ENCODE measurements at places on chromosomes 5 and 9.

- DNase-seq: no peak
Observed at GRCh38 chr9:70814597-70814996, 306.8 kb downstream of the TRPM3 start.

GRCh38 chr9:72843520-72844439 is 109.1 kb downstream of the ALDH1A1 start:
- no peak for DNase-seq

DNA sequence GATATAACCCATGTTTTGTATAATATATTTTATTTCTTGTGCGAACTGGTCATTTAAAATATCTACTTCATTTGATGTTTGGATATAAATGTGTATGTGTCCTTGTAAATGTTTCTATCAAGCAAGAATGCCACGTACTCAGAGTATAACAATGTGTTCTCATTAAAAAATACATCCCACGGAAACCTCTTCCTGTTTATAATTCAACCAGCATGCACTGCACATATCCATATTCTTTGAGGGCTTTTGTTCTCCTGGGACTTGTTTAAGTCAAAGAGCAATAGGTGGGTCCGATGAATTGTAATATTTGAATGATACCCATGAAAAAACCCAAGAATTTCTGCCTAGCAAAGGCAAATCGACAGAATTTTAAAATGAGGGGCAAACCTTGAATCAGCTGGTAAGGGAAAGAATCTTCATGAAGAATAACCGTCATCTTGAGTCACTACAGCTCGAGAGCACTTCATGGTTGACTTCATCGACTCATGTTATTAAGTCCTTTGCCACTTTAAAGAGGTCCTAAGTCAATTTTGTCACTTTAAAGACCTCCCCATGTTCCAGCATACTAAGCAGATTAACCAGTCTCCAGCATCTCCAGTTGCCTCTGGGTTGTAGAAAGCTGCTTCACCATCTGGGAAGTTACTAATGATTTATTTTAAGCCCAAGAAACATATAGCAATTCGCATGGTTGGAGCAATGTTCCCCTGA is 80.6 kb downstream of the NPR3 start:
- no peak for DNase-seq

DNA sequence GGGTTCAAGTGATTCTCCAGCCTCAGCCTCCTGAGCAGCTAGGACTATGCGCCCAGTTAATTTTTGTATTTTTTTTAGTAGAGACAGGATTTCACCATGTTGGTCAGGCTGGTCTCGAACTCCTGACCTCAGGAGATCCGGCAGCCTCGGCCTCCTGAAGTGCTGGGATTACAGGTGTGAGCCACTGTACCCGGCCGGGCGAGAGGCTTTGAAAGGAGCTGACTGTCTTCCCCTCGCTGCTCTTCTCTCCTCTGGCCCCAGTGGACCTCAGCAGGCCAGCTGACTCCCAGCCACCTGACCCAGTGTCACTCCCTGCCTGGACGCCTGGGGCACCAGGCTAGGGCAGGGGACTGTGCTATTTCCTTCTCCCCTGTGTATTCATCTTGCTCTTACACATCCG is 89.5 kb upstream of the ANKRD55 start:
- no peak for DNase-seq

DNA sequence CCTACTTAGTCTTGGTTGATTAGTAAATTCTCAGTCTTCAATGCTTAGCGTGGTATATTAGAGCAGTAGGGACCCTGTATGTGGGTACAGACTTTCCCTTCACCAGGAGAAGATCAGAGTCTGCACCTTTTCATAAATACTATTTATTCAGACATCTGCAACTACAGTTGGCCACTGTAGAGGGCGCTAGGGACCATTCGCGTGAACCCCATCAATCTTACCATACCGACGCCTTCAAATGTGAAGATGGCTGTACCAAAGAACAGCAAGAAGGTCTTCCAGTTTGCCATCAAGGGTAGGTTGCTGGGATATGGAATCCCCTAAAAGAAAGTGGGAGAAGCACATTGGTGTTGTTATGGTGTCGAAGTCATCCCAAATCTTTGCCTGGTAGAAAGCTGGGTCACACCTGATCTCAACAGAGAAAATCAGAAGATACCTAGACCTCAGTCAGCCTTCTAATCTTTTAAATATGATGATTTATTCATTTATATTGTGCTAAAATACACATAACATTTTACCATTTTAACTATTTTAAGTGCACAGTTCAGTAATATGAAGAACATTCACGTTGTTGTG is 19.1 kb downstream of the SLC36A3 start:
- DNase-seq: no peak

GRCh38 chr9:20321423-20322082 is 300.7 kb downstream of the MLLT3 start:
- no peak for DNase-seq

GRCh38 chr5:88691945-88692868 is 190.8 kb downstream of the MEF2C start:
- DNase-seq: no peak

DNA sequence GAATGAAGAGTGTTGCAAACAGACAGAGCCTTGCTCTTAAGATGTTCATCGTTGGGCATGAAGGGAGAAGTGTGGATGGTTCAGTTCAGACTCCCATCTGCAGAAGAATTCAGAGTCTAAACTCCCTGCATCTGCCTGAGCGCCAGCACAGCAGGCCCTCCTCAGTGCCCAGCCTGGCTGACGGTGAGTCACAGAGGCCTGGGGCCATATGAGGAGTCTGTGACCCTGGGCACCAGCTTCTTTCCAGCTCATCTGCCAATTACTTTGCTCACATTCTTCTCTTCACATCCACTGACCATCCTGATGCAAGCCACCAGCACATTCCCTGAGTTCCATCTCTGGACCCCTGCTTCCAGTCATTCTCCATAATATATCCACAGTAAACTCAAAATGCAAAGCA is 401.1 kb upstream of the TRPC7 start:
- DNase-seq: no peak

DNA sequence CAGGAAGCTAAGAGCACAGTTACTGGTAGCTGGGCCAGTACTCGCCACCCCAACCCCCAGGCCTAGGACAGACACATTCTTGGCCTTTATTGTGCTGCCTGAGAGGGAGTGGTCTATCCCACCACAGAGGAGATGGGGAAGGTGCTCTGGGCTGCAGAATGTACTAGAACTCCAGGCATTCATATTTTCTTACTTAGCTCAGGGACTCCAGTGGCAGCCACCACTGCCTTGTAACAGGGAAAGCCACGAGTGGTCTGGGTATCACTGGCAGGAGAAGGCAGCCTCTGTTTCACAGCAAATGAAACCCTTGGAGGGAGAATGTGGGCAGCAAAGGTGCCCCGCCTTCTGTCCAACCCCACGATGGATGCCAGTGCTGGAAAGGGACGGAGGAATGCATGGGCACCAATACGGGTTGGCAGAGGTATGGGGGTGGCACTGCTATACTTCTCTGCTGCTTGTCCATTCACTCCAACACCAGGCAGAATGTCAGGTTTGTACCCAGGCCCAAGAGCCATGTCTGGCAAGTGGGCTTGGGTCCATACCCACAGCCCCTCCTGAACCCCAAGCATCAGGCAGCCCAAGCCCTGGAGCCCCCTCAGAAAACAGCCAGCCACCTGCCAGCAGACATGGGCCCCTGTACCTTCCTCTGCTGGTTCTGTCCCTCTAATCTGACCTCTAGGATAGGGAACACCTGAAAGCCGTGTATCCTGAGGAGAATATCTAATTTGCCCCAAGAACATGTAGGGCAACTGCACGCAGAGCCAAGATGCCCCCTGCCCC is 4.6 kb downstream of the SEPTIN8 start:
- no peak for DNase-seq

GRCh38 chr5:58498340-58498942 is 7.2 kb downstream of the GAPT start:
- no peak for DNase-seq

DNA sequence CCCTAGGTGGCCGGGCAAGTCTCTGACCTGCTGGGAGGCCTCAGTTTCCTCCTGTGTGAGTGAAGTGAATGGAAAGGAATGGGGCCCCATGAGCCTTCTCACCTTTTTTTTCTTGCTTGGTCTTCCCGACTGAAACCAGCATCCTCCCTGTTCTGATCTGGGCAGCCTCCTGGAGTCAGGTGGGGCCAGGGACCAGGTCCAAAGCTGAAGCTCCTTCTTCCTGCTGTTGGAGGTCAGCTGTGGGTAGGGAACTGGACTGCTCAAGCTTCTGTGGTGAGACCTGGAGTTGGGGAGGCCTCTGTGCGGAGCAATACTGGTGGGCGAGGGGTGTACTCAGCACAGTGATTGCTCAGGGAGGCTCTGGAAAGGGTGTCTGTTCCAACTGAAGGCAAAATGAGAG is 99.7 kb downstream of the PCSK1 start:
- no peak for DNase-seq

DNA sequence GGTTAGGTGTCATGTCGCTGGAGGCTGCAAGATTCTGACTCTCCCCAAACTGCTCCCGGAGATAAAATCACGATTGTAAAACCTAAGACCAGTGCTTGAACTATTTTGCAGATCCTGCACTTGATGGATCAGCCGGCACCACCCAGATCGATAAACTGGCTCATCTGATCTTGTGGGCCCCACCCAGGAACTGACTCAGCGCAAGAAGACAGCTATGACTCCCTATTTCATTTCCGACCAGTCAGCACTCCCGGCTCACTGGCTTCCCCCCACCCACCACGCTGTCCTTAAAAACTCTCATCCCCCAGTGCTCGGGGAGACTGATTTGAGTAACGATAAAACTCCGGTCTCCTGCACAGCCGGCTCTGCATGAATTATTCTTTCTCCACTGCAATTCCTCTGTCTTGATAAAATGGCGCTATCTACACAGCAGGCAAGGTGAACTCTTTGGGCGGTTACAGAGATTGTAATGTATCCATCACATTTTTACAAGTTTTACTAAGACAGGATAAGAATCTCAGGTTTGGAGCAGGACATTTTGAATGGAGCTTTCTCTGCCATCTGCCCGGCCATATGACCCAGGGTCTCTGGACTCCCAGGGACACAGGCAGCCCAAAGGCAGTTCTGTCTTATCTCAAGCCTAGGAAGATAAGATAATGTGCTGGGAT is 10.6 kb upstream of the PPP1R26 start:
- DNase-seq: no peak

DNA sequence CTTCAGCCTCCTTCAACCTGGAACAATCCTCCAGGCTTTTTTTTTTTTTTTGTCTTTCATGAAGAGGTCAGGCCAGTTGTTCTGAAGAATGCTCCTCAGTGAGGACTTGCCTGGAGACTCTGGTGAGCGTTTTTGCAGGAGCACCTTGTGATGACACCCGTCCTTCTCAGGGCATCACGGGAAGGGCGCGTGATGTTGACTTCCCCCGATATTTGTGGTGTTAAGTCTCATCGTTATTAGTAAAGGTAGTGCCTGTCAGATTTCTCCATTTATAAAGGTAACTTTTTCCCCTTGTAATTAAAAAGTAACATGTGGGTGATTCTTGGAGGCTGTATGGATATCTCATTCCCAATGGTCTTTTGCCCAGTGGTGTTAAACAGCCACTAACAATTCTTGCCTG is 11.1 kb upstream of the PSMB7 start:
- DNase-seq: no peak

- DNase-seq: peak; percentile 28
Observed at GRCh38 chr9:128927731-128928411, 7.1 kb downstream of the PHYHD1 start.

DNA sequence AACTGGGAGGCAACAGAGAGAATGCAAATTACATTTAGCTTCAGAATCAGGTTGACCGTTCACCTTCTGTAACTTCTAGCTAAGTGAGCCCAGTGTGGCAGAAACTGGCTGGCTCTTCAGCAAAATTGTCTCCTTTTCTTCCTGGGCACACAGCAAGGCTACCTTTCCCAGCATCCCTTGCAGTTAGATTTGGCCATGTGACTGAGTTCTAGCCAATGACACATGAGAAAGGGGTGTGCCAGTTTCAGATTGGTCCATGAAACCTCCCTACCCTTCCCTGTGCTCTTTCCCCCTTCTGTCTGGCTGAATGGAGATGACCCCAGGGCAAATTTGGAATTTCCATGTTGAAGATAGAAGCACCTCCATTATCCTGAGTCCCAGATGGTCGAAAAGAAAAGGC is 72.5 kb upstream of the SMIM23 start:
- DNase-seq: no peak
